Amniotic stem cell (primary cell): ENCODE measurements at places on chromosomes 7 and 10.
A peak's percentile ranks its signal among the peaks of the same experiment; 100 is the strongest.

DNA sequence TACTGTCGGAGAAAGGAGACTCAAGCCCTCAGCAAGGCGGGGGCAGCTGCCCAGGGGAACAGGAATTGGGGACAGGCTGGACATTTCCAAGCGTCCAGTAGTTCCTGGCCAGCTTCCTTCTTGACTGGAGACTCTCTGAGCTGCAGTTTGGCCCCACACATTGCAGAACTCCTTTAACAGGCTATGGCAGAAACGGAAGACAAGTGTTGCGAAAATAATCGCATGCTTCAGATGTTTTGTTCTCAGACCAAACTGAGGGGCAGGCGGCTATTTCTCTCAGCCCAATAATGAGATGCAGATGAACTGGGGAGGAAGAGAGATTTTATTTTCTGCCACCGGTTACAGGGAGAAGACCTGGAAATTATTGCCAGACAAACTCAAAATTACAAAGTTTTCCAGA lies 88.0 kb upstream of the PFKP start:
- DNase-seq = no peak

DNA sequence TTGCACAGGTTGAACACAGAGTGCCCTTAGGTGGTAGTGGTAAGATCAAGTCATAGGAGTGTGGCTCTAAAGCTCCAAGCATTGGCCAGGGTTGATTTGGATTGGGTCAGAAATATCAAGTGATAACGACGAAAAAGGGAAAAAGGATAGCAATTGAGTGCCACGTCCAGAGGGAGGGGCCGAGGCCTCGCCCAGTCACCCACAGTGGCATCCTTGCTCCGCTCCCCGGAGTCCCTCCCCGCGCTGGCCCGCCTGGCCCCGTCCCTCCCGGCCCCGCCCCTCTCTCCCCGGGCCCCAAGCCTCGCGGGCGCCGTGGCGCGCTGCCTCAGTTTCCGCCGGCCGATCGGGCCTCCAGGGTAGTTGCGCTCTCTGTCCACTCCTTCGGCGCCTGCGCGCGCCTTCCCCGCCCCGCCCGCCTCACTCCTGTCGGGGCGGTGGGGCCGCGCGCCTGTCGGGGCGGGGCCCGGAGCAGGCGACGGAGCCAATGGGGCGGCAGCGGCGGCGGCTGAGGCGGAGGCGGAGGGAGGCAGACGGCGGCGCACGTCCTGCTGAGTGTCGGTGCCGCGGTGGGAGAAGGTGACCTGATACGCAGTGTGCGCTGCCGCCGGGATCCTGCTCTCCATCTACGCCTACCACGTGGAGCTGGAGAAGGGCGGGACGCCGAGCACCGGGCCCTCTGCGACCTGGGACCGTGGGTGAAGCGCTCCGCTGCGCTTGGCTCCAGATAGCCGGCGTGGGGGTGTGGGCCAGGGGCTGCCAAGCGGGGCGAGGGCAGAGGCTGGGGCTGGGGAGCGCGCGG lies 209.1 kb upstream of the ZNF722 start:
- DNase-seq = no peak

- DNase-seq = no peak
Observed at GRCh38 chr10:23325132-23325531, 19.5 kb downstream of the C10orf67 start.

GRCh38 chr7:7911369-7912123 lies 57.0 kb upstream of the GLCCI1 start:
- DNase-seq = peak; percentile 1

DNA sequence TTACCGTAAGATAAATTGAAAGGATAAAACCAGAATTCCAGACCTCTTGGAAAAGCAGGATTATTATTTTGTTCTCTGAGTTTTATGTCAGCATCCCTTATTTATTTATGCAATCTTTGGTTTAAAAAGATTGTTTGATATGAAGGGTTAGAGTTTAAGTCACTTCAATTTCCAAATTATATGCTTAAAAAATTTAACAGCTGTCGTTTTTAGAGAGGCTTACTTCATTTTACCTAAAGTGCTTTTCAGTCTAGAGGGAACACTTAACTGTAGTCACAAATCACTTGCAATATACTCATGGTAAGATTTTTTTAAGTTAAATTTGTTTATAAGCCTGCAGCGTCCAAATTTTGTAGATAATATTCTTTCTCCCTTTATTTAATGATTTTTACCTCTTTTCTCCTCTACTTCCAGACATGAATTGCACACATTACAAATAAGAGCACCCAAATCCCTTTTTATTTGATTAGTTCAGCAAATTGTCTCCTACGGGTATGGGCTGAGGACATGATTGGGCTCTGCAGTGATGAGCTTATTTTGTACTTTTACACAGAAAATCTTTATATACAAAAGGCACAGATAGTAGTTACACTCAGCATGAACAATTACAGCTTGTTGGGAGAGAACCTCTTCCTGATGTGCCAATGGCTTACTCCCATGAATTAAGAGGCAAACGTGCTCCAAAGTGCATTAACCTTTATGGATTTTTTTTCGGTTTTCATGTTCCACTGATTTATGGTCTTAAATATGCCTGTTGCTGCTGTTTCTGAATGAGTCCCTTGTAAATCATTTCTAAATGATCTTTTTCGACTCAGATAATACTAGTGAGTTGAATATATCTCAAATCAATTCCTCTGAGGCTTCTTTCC lies 319.3 kb upstream of the LRGUK start:
- no peak for DNase-seq

DNA sequence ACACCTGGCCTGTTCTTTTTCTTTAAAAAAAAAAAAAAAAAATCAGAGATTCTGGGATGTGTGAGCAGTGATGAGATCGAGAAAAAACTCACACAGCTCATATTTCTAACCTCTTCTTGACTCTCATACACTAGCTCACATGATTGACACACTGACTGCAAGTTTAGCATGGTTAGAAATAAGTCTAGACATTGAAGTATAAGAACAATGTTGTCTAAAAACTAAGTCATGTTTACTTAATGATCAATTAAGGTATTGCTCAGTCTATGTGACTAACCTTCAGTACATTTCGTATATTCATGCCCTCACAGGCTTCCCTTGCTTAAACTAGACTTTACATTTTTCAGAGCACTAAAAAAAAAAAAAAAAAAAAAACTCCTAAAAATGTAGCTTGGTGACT lies 775.1 kb downstream of the GATA3 start:
- DNase-seq = no peak
